Activated CD4-positive, alpha-beta T cell treated with anti-CD3 and anti-CD28 coated beads, Interleukin-2, amount 10 ng/mL, durations not matched to agents 24 days and 14 days (primary cell): ENCODE measurements at places on chromosomes 4 and X. TPM values are rescaled to one million over a fixed set of nuclear protein-coding genes. Genes with fewer than 3 reads are reported as not detected.

DRD5 gene
- not detected in 2 replicates for total RNA-seq

AIFM1 gene
- total RNA-seq, result 44.4 and 47.7 TPM in 2 replicates

SSX1 gene
- not detected in 2 replicates for total RNA-seq

UBQLN2 gene
- total RNA-seq, result 37.8 and 38.5 TPM in 2 replicates

DNA sequence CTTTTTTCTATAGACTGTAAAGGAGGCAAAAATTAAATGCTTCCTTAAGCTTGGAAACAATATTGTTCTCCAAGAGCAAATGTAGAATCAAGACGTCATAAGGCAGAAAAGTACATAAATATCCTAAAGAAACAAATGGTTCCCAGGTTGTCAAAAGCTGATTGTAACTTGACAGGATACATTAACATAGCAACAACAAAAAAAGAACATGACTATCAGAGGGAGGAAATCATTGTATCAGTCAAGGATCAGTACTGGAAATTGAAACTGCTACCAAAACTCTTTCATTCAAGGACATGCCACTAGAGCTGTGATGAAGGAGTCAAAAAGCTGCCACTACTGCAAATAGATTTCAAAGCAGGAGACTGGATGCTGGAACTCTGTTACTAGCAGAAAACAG, 168.3 kb downstream of the BTC start:
- no peaks in the 10 kb centered on the region for H3K27me3 ChIP-seq
- peak overlapping the region; percentile 0 for H3K27ac ChIP-seq
- DNase-seq, result no peak
- H3K4me3 ChIP-seq, result no peak overlapping the region

GRCh38 chrX:13357925-13358324, 38.1 kb upstream of the ATXN3L start:
- H3K27ac ChIP-seq, result no peak overlapping the region
- DNase-seq, result no peak
- H3K36me3 ChIP-seq, result no peaks in the 10 kb centered on the region
- no peak overlapping the region for H3K4me3 ChIP-seq
- no peaks in the 10 kb centered on the region for H3K4me1 ChIP-seq

GRCh38 chrX:129876771-129877305, 29.1 kb upstream of the UTP14A start:
- H3K27me3 ChIP-seq, result no peaks in the 10 kb centered on the region
- H3K27ac ChIP-seq, result no peak overlapping the region
- H3K4me1 ChIP-seq, result no peaks in the 10 kb centered on the region
- no peak for DNase-seq

- no peaks in the 10 kb centered on the region for H3K4me1 ChIP-seq
- H3K27me3 ChIP-seq, result no peaks in the 10 kb centered on the region
- DNase-seq, result no peak
- no peaks in the 10 kb centered on the region for H3K36me3 ChIP-seq
- no peak overlapping the region for H3K27ac ChIP-seq
- H3K4me3 ChIP-seq, result no peak overlapping the region
These were observed 102.6 kb downstream of the FSTL5 start for GRCh38 chr4:162061214-162061613.

- H3K36me3 ChIP-seq, result no peaks in the 10 kb centered on the region
- no peak overlapping the region for H3K4me3 ChIP-seq
- H3K4me1 ChIP-seq, result no peaks in the 10 kb centered on the region
- no peak overlapping the region for H3K27ac ChIP-seq
These were observed 68.8 kb downstream of the NPY1R start for GRCh38 chr4:163263606-163264005.

- no peaks in the 10 kb centered on the region for H3K27me3 ChIP-seq
- H3K27ac ChIP-seq, result no peak overlapping the region
- H3K4me1 ChIP-seq, result no peaks in the 10 kb centered on the region
- H3K4me3 ChIP-seq, result no peak overlapping the region
- no peak for DNase-seq
These were observed 858.9 kb upstream of the PCDH7 start for GRCh38 chr4:29861307-29861706.

DNA sequence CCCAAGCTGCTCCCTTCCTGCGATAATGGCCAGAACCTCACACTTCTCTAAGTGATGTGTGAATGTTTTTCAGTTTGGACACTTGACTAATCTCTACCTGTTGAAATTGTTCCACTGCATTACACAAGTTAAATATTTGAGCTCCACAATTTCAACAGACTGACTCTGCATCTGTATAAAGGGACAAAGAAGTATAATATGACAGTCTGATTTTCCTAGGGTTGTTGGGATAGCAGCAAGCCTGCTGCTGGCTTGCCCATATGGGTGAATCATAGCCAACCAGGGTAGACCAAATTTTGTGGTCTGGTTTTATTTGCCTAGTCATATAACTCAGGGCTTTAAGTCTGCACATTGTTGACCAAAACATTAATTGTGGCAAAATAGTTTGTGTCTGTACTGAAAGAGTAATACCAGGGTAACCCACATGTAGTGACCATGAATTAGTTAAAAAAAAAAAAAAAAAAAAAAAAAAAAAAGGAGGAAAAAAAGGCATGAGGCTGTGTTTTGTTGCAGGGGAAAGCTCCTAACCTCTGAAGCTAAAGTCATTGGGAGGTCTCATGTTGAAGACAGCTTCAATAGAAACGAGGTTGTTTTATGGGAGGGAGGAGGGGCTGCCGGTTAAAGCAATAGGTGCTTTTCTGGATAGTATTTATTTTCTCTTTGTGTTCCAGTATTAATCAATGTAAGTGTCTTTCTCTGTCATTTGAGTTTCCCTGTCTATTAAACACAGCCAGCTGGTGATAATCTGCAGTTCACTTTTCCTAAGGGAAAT, 534.2 kb downstream of the RAB28 start:
- no peak for DNase-seq
- no peak overlapping the region for H3K4me3 ChIP-seq
- no peak overlapping the region for H3K27ac ChIP-seq
- no peaks in the 10 kb centered on the region for H3K4me1 ChIP-seq
- H3K36me3 ChIP-seq, result no peaks in the 10 kb centered on the region
- H3K27me3 ChIP-seq, result no peaks in the 10 kb centered on the region

GRCh38 chr4:19905024-19905423, 346.7 kb upstream of the SLIT2 start:
- no peak overlapping the region for H3K4me3 ChIP-seq
- H3K4me1 ChIP-seq, result no peaks in the 10 kb centered on the region
- no peaks in the 10 kb centered on the region for H3K36me3 ChIP-seq
- H3K27ac ChIP-seq, result no peak overlapping the region
- no peaks in the 10 kb centered on the region for H3K27me3 ChIP-seq

- peak; percentile 59 for DNase-seq
- H3K4me3 ChIP-seq, result no peak overlapping the region
- peaks cover 16% of the 10 kb centered on the region for H3K4me1 ChIP-seq
- H3K27me3 ChIP-seq, result no peaks in the 10 kb centered on the region
These were observed 2.1 kb upstream of the DIAPH2 start for GRCh38 chrX:96682516-96682915.

- DNase-seq, result no peak
- no peaks in the 10 kb centered on the region for H3K27me3 ChIP-seq
- no peak overlapping the region for H3K27ac ChIP-seq
- H3K36me3 ChIP-seq, result peaks cover 6% of the 10 kb centered on the region
These were observed 43.7 kb upstream of the SH3KBP1 start for GRCh38 chrX:19931146-19931545.
